ENCODE measurements at places on chromosomes 5 and 9.

GRCh38 chr9:7265181-7265580, 507.4 kb downstream of the KDM4C start:
- no peak for DNase-seq

DNA sequence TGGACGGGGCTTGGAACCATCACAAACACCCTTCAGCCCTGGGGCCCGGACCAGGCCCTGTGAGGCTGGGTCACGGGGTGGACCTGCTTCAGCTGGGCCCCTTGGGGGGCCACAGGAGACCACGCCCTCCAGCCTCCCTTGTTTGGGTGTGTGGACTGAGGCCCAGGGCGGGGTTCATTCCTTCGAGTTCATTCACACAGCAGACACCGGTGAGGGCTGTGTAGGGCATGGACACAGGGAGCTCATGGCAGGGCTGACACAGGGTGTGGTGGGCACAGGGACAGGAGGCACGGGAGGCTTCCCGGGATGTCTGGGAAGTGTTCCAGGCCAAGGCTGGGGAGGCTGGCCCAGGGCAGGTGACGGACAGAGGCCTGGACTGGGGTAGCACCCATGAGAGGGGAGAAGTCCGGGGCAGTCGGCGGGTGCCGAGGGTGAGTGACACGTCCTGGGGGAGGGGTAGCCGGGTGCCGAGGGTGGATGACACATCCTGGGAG, 8.9 kb downstream of the DNLZ start:
- no peak for DNase-seq

GRCh38 chr9:136650021-136650420, 12.7 kb upstream of the EGFL7 start:
- no peak for DNase-seq

DNA sequence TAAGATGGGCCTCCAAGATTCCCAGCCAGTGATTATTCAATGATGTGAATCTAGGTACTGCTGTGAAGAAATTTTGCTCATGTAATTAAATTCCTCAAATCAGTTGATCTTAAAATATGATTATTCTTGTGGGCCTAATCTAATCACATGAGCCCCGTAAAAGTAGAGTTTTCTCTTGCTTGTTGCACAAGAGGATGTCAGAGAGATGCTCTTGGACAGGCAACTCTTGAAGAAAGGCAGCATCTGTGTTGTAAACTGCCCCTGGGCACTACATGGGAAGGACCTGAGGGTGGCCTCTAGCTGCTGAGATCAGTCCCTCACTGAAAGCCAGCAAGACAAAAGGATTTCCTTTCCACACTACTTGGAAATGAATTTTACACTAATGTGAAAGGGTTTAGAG, 132.9 kb downstream of the TRPM3 start:
- no peak for DNase-seq

DNA sequence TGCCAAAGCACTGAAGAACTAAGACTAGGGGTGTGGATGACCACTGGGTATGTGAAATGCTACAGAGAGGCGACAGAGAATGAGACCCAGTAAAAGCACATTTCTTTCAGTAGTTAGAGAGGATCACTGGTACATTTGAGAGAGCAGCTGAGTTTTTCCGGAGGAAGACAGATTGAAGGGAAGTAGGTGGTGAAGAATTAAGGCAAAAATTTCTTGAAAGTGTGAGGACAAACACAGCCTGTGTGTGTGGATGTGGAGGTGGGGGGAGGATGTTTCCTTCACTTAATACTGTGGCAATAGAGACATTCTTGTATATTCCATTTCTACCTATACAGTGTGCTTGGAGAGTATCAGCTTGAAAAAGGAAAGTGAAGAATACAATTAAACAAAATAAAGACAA, 871.2 kb upstream of the DMAC1 start:
- no peak for DNase-seq

DNA sequence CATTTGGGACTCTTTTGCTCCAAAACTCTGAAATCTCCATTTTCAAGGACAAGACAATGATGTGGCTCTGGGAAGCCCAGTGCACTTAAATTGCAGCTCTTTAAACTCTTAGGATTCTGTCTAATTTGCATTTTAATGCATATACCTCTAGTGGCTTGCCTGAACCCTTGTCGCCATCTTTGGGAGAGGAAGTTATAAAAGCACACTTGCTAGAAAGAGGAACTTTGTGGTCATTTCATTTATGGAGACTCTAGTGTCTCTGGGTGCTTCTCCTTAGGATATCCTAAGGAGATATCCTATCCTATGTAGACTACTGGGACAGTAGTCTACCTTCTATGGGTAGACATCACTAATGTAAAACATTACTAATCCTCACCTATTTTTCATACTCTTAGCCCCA, 77.3 kb upstream of the SLC1A3 start:
- DNase-seq = no peak

GRCh38 chr9:118444403-118444802, 740.2 kb downstream of the TLR4 start:
- no peak for DNase-seq

GRCh38 chr9:123696476-123696875, 233.4 kb downstream of the DENND1A start:
- no peak for DNase-seq

- no peak for DNase-seq
Observed at GRCh38 chr9:23945897-23946296, 119.9 kb upstream of the ELAVL2 start.

- no peak for DNase-seq
Observed at GRCh38 chr5:154388842-154389241, 57.0 kb upstream of the SAP30L start.

Data from femur (tissue), 1 donor.